ENCODE measurements at places on chromosomes 7 and 10.

- no peak for DNase-seq
Measured at GRCh38 chr10:118775478-118775877, 20.7 kb upstream of the CACUL1 start.

DNA sequence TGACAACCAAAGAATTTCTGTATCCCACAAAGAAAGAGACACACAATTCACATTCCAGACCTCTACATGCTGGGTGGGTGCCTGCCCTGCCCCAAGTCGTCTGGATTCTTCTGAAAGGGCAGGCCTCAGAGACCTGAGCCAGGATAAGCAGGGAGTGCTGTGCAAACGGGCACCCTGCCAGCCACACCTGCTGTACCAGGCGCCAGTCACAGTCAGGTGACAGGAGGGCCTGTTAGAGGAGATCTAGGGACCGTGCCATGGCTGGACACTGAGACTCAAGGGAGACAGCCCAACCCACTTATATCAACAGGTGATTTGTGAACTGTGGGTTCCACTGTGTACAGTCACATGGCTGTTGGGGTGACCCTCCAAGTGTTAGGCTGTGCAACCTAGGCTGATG is 103.1 kb upstream of the AFAP1L2 start:
- no peak for DNase-seq

DNA sequence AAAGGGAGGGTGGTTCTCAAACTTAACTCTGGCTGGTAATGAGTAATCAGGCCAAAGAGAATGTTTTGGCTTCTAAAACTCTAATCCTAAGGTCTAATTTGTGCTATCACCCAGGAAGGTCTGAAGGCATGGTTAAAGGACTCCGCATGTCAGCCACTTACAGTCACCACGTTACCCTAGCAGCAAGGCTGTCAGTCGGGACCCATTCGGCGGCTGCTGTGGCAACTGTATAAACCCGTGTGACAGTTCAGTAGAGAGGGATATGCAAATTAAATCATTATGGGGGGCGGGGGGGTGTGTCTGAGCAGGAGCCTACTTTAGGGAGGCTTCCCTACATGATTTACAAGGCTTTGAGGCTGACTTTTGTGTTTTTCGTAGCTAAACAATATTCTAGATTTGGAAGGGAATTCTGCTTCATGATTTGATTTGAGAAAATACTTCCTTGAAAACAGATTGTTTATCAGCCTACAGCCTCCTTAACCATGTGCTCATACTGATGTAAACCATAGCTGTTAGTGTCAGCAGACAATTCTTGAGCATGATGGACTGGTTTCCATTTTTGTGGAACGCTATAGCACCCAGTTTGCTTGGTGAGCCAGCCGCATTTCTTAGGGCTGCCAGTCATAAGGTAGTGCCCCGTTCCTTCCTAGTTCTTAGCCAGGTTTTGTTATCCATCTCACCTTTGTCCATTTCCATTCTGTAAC is 284.4 kb downstream of the USP6NL start:
- no peak for DNase-seq

GRCh38 chr7:13984061-13984460 is 5.4 kb downstream of the ETV1 start:
- DNase-seq, result no peak

GRCh38 chr7:150875791-150876190 is 23.5 kb downstream of the AOC1 start:
- peak; percentile 50 for DNase-seq

GRCh38 chr7:141619745-141620144 is 68.5 kb downstream of the AGK start:
- DNase-seq, result peak; percentile 8

GRCh38 chr7:92645114-92646061 is 55.2 kb upstream of the FAM133B start:
- DNase-seq, result no peak

DNA sequence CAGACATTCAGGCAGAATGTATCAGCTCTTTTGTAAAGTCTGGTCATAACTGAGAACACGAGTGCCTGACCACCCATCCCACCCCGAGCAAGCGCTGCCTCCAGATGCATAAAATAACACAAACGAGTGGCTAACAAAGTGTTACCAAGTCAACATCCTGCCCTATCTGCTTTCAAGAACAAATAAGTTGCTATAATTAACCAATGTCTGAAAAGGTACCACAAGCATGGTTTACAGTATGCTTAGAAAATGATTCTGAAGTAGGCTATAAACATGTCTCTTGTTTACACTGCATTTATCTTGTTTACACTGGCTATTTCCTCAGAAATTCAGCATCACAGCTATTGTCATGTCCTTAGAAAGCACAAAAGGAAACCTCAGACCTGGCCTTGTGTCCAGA is 49.5 kb downstream of the PIK3AP1 start:
- DNase-seq, result peak; percentile 91

- no peak for DNase-seq
Measured at GRCh38 chr7:99498546-99498944, 1.5 kb downstream of the ZNF394 start.
